ENCODE measurements at places on chromosomes 16 and 17. TPM values are rescaled to one million over a fixed set of nuclear protein-coding genes. Genes with fewer than 3 reads are reported as not detected.

GRCh38 chr16:71848622-71849021 is 2.8 kb downstream of the ATXN1L start:
- H3K27me3 ChIP-seq, result no peaks in the 10 kb centered on the region
- peaks cover 6% of the 10 kb centered on the region for H3K4me1 ChIP-seq
- no peak for DNase-seq
- H3K36me3 ChIP-seq, result no peaks in the 10 kb centered on the region

- H3K36me3 ChIP-seq, result no peaks in the 10 kb centered on the region
- no peak overlapping the region for H3K4me3 ChIP-seq
- DNase-seq, result no peak
- H3K4me1 ChIP-seq, result no peaks in the 10 kb centered on the region
- no peak overlapping the region for H3K27ac ChIP-seq
These were observed 174.2 kb upstream of the KCNJ16 start for GRCh38 chr17:69900829-69901228.

Gene HCRT
- 0.70 TPM for polyA plus RNA-seq

DNA sequence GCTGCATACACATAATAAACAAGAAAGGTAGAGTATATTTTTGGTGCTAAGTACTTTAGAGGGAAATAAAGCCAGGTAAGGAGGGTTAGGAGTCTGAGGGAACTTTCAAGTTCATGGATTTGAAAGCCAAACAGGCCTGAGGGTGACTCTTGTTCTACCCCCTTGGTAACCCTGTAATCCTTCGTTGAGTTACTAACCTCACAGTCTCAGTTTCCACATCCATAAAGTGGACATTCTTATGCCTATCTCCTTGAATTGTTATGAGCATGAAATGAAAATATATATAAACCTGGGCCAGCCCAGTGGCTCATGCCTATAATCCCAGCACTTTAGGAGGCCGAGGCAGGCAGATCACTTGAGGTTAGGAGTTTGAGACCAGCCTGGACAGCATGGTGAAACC is 22.4 kb downstream of the PECAM1 start:
- H3K27me3 ChIP-seq, result no peaks in the 10 kb centered on the region
- DNase-seq, result no peak
- H3K27ac ChIP-seq, result no peak overlapping the region
- H3K4me3 ChIP-seq, result no peak overlapping the region
- no peaks in the 10 kb centered on the region for H3K4me1 ChIP-seq

GRCh38 chr16:75234856-75235696 is 16.3 kb downstream of the CTRB1 start:
- H3K27me3 ChIP-seq, result no peaks in the 10 kb centered on the region
- DNase-seq, result no peak
- no peak overlapping the region for H3K4me3 ChIP-seq
- no peaks in the 10 kb centered on the region for H3K4me1 ChIP-seq

DNA sequence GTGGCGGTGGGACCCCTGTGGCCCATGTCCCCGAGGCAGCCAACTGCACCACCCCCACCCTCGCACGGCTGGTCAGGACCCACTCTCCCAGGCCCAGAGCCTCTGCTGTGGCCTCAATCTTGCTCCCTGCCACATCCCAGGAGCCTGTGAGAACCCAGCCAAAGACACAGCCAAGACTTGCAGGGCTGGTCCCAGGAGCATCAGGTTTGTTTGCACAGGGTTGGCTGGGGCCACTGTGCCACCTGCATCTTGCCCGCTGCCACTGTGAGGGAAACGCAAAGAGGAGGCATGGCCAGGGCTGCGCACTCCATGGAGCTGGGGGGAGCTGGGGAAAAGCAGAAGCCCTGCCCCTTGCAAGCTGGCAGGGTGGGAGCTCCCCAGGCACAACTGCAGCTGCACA is 92.5 kb downstream of the SSH2 start:
- H3K36me3 ChIP-seq, result no peaks in the 10 kb centered on the region
- H3K27me3 ChIP-seq, result no peaks in the 10 kb centered on the region
- H3K27ac ChIP-seq, result no peak overlapping the region
- H3K4me1 ChIP-seq, result peaks cover 14% of the 10 kb centered on the region

DNA sequence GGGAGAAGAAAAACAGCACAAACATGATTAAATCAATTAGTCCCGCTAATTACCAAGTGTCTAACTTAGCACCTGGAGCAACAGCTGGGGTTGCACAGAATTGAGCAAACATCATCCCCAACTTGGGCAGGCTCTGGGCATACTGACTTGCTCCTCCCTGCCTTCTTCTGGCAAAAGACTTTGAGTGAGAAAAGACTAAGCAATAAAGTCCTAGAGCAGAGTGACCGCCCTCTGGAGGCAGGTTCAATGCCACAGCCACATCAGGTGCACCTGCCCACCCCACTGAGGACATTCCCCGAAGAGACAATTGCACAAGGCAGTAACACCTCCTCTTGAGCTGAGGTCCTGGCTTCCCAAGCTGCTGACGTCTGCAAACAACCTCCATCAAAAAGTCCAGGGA is 358.3 kb downstream of the SOX9 start:
- no peaks in the 10 kb centered on the region for H3K36me3 ChIP-seq
- H3K4me3 ChIP-seq, result no peak overlapping the region
- H3K27ac ChIP-seq, result no peak overlapping the region
- peak; percentile 29 for DNase-seq
- H3K27me3 ChIP-seq, result no peaks in the 10 kb centered on the region
- peaks cover 31% of the 10 kb centered on the region for H3K4me1 ChIP-seq

DNA sequence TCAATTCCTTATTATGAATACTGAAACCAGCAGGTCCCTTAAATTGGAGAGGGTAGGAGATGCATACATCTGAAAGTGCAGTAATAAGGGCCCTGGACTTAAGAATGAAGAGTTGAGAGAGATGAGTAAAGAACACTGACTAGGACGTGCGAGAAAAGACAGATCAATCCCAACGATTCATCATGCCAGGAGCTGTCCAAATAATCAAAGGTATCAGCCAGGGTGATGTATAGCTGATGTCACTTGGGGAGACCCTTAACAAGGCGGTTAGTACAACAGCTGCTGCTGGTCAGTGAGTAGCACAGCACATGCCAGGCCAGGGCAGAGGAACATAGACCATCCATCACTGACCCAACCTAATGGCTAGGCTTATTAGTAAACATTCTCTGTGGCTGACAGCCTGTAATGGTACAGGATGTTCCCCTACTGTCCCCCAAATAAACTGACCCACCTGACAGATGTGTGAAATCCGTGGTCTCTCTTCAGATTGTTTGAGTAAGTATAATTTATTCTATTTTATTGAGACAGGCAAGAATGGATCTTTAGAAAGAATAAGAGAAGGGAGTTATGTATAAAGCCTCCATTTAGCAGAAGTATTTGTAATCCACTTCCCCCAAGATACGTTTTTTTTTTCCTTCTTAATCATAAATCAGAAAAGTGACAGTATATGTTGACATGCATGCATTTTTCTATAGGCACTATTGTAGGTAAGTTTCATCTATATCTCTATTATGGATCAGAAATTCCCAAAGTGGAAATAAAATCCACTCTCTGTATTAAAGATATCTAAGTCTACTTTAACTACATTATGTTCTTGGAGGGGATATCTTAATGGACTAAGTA is 118.4 kb downstream of the SNX11 start:
- H3K27ac ChIP-seq, result no peak overlapping the region
- H3K36me3 ChIP-seq, result no peaks in the 10 kb centered on the region
- DNase-seq, result no peak
- H3K4me3 ChIP-seq, result peak overlapping the region; percentile 8
- peaks cover 17% of the 10 kb centered on the region for H3K4me1 ChIP-seq

- H3K4me3 ChIP-seq, result no peak overlapping the region
- peaks cover 50% of the 10 kb centered on the region for H3K36me3 ChIP-seq
- H3K27me3 ChIP-seq, result no peaks in the 10 kb centered on the region
These were observed 11.8 kb upstream of the ITGAE start for GRCh38 chr17:3812771-3813170.

Gene CCDC154
- 0.31 TPM for polyA plus RNA-seq

- no peak overlapping the region for H3K4me3 ChIP-seq
- no peaks in the 10 kb centered on the region for H3K36me3 ChIP-seq
- no peak for DNase-seq
- H3K27me3 ChIP-seq, result no peaks in the 10 kb centered on the region
- no peak overlapping the region for H3K27ac ChIP-seq
These were observed 478.7 kb downstream of the CDH13 start for GRCh38 chr16:83105279-83106077.
